ENCODE measurements at places on chromosomes 2 and 18. TPM values are rescaled to one million over a fixed set of nuclear protein-coding genes. Genes with fewer than 3 reads are reported as not detected.

- no peak for DNase-seq
- no peaks in the 10 kb centered on the region for H3K4me1 ChIP-seq
- H3K36me3 ChIP-seq = no peaks in the 10 kb centered on the region
- no peak overlapping the region for H3K27ac ChIP-seq
These were observed 69.4 kb downstream of the XIRP2 start for GRCh38 chr2:166957686-166958085.

DNA sequence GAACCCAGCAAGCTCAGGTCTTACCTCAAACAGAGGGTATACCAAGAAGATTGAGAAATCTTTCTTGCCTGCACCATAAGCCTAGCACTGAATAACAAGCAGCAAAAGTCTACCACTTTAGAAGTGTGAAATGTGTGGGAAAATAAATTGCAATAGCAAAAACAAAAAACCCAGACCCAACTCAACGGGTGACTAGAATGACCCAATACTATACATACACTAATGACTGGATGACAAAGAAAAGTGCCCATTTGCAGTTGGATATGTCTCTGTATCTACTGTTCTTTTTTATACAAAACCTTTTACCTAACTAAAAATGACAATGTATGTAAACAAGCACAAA, 950.6 kb downstream of the TRIB2 start:
- no peaks in the 10 kb centered on the region for H3K27me3 ChIP-seq
- H3K36me3 ChIP-seq = no peaks in the 10 kb centered on the region
- no peaks in the 10 kb centered on the region for H3K4me1 ChIP-seq
- no peak overlapping the region for H3K4me3 ChIP-seq

DNA sequence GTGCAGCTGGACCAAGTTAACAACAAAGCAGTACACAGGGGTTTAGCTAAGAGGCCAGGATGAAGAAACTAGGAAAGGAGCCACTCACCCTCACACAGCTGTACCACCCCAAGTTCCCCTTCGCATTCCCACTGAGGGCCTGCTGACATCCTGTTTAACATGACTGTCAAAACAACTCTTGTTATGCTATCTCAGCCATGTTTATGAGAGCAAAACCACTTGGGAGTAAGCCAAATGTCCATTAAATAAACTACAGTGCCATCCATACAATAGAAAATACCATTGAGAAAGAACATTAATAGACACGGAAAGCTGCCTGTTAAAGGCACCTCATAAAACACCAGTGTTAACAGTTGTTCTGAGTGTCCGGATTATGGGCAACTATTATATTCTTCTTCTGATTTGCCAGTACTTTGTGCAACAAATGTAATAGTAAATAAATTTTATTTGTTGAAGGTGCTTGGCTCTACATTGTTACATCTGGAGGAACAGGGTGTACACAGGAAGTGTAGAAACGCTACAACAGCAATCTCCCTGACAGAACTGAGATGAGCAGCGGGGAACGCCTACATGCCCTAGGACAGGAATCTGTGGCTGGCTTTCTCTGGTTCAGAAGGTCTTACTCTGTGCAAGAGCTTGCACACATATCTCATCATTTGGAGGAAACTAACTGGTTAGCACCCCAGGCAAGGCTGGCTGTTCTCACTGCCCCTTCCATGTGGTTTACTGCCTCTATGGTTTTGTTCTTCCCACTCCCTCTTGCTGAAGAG, 85.6 kb downstream of the EHD3 start:
- no peaks in the 10 kb centered on the region for H3K27me3 ChIP-seq
- no peak for DNase-seq
- H3K4me3 ChIP-seq = no peak overlapping the region
- H3K4me1 ChIP-seq = peaks cover 27% of the 10 kb centered on the region
- peak overlapping the region; percentile 60 for H3K27ac ChIP-seq
- no peaks in the 10 kb centered on the region for H3K36me3 ChIP-seq

- no peak overlapping the region for H3K4me3 ChIP-seq
- H3K27ac ChIP-seq = no peak overlapping the region
- no peaks in the 10 kb centered on the region for H3K36me3 ChIP-seq
- no peak for DNase-seq
- H3K27me3 ChIP-seq = no peaks in the 10 kb centered on the region
These were observed 347.6 kb upstream of the KCNJ3 start for GRCh38 chr2:154350911-154351310.

- DNase-seq = no peak
- no peaks in the 10 kb centered on the region for H3K27me3 ChIP-seq
- H3K4me3 ChIP-seq = no peak overlapping the region
These were observed 182.4 kb upstream of the TMEFF2 start for GRCh38 chr2:192377173-192377572.

DNA sequence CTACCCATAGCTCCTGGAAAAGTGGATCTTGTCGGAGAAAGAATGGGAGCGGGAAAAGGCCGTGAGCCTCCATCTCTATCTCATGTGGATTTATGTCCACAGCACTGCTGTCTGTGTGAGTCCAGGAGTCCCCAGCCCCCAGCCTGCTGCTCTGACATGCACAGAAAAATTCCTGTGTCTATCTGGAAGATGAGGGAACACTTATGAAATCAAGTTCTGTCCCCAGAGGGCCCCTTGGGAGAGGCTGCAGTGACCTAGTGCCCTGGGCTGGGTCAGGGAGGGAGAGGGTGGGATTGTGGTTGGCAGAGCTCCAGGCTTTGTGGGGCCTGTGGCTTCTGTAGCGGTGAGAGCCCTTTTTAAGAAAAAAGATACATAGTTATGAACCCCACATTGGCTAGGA, 37.6 kb downstream of the HJURP start:
- no peak overlapping the region for H3K27ac ChIP-seq
- no peak for DNase-seq
- no peaks in the 10 kb centered on the region for H3K27me3 ChIP-seq
- no peaks in the 10 kb centered on the region for H3K4me1 ChIP-seq
- H3K36me3 ChIP-seq = no peaks in the 10 kb centered on the region

DNA sequence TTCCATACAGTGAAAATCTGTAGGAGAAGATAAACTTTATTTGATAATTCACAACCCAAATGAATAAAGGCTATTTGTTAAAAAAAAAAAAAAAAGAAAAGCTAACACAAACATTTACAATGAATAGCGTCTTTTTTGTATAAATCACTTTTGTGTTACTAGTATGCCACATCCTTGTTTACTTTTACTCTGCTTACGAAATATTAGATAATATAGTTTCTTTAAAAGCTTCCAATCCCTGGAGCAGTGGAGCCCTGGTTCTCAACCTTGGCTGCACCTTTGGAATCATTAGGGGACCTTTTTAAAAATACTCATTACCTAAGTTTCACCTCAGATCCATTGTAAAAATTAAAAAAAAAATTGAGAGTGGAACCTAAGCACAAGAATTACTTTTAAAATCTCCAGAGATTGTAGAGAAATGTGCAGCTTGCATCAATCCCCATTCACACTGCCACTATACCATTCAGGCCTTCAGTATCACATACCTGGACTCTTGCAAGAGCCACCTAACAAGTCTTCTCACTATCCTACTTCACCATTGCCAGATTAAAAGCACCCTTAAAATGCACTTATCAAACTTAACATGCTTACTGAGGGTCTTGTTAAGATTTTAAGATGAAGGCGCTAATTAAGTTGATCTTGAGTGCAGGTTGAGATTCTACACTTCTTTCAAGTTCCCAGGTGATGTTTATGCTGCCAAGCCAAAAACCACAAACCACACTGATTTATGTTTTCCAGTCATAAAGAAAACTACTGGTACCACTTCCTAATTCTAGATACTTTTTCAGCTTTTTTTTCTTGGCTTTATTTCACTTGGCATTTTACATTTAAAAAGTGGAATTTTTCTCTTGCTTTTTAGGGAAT, 59.7 kb upstream of the ZC3H15 start:
- DNase-seq = no peak
- peaks cover 11% of the 10 kb centered on the region for H3K4me1 ChIP-seq
- H3K27ac ChIP-seq = no peak overlapping the region
- H3K27me3 ChIP-seq = no peaks in the 10 kb centered on the region

DNA sequence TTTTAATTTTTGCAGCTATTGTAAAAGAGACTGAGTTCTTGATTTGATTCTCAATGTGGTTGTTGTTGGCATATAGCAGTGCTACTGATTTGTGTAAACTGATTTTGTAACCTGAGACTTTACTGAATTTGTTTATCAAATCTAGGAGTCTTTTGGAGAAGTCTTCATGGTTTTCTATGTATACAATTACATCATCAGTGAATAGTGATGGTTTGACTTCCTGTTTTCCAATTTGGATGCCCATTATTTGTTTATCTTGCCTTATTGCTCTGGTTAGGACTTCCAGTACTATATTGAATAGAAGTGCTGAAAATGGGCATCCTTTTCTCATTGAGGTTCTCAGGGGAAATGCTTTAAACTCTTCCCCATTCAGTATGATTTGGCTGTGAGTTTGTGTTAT, 99.7 kb downstream of the GULP1 start:
- H3K27me3 ChIP-seq = no peaks in the 10 kb centered on the region
- no peak overlapping the region for H3K4me3 ChIP-seq
- H3K27ac ChIP-seq = no peak overlapping the region
- H3K4me1 ChIP-seq = peaks cover 6% of the 10 kb centered on the region
- DNase-seq = no peak

GRCh38 chr2:62723253-62723652, 17.7 kb downstream of the EHBP1 start:
- no peak for DNase-seq
- no peak overlapping the region for H3K4me3 ChIP-seq
- no peaks in the 10 kb centered on the region for H3K27me3 ChIP-seq
- H3K36me3 ChIP-seq = no peaks in the 10 kb centered on the region
- peaks cover 5% of the 10 kb centered on the region for H3K4me1 ChIP-seq

- no peaks in the 10 kb centered on the region for H3K27me3 ChIP-seq
- peaks cover 20% of the 10 kb centered on the region for H3K4me1 ChIP-seq
- no peak for DNase-seq
- no peak overlapping the region for H3K4me3 ChIP-seq
- H3K27ac ChIP-seq = no peak overlapping the region
- no peaks in the 10 kb centered on the region for H3K36me3 ChIP-seq
These were observed 52.5 kb downstream of the SERTAD2 start for GRCh38 chr2:64601034-64601754.

DNA sequence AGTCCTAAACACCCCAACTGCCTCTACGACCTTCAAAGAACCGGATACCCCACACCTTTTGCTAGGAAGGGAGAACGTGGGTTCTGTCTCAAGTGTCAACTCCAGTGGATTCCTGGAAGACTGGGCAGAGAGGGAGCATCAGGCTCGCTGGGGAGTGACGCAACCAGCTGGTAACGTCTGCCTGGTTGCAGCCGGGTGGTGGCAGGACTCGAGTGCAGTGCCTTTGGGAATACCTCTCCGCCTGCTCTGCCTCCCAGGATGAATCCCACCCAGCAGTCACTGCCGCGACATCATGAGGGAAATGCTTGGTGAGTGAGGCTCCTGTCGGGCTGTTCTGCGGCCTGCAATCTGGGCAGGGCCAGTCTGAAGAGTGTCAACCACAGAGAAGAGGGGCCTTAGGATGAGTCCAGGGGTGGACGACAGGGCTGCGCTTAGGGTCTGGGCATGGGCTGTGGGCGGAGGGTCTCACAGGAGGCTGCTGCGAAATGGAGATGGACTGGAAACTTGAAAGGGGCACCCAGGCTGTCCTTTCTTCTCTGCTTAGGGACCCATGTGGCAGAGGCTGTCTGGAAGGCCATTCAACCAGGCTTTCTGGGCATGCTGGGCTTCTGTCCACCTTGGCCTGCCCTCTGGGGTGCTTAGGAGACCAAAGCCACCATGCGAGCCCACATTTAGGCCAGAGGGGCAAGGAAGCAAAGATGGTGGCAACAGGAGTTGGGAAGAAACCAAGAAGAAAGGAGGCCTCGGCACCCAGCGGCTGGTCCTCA, 12.9 kb downstream of the GPR17 start:
- no peak for DNase-seq
- H3K4me3 ChIP-seq = no peak overlapping the region
- H3K27ac ChIP-seq = peak overlapping the region; percentile 84
- no peaks in the 10 kb centered on the region for H3K27me3 ChIP-seq
- H3K36me3 ChIP-seq = peaks cover 15% of the 10 kb centered on the region

GRCh38 chr2:43225093-43225787, 1.2 kb downstream of the ZFP36L2 start:
- H3K4me1 ChIP-seq = peaks cover 60% of the 10 kb centered on the region
- peaks cover 40% of the 10 kb centered on the region for H3K36me3 ChIP-seq
- DNase-seq = peak; percentile 67
- no peaks in the 10 kb centered on the region for H3K27me3 ChIP-seq
- H3K4me3 ChIP-seq = peak overlapping the region; percentile 81

DNA sequence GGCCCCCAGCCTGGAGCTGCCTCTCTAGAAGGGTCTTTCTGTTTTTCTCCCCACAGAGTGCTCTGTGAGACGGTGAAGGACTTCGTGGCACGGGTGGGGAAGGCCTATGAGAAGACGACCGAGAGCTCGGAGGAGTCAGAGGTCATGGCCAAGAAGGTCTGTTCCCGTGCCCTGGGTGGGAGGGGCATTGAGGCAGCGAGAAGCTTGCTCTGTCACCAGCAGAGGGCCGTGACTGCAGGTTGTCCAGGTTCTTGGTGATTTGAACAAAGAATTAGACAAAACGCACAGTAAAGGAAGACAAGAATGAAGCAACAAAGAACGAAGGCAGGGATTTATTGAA, 93.9 kb downstream of the DGKD start:
- peaks cover 61% of the 10 kb centered on the region for H3K4me1 ChIP-seq
- H3K27me3 ChIP-seq = no peaks in the 10 kb centered on the region
- H3K4me3 ChIP-seq = no peak overlapping the region

DNA sequence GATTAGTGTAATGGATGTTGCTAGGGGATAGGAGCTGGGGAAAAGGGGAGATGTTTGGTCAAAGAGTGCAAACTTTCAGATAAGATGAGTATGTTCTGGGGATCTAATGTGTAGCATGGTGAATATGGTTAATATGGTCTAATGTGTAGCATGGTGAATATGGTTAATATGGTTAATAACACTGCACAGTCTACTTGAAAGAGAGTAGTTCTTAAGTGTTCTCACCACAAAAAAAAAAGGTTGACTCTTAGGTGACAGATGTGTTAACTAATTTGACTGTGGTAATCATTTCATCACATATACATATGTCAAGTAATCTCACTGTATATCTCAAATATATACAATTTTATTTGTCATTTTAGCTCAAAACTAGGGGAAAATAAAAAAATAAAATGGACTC, 121.3 kb upstream of the CD226 start:
- H3K4me3 ChIP-seq = no peak overlapping the region
- peaks cover 21% of the 10 kb centered on the region for H3K36me3 ChIP-seq
- H3K27me3 ChIP-seq = no peaks in the 10 kb centered on the region
- no peaks in the 10 kb centered on the region for H3K4me1 ChIP-seq
- DNase-seq = no peak

GRCh38 chr18:13573750-13574149, 152.6 kb downstream of the FAM210A start:
- H3K36me3 ChIP-seq = no peaks in the 10 kb centered on the region
- peaks cover 6% of the 10 kb centered on the region for H3K4me1 ChIP-seq
- H3K27me3 ChIP-seq = no peaks in the 10 kb centered on the region
- H3K27ac ChIP-seq = no peak overlapping the region

GRCh38 chr2:225466891-225467604, 67.5 kb downstream of the NYAP2 start:
- H3K36me3 ChIP-seq = no peaks in the 10 kb centered on the region
- H3K27me3 ChIP-seq = no peaks in the 10 kb centered on the region
- H3K4me3 ChIP-seq = no peak overlapping the region
- no peak for DNase-seq

- no peak overlapping the region for H3K27ac ChIP-seq
- H3K27me3 ChIP-seq = no peaks in the 10 kb centered on the region
- no peak overlapping the region for H3K4me3 ChIP-seq
- DNase-seq = peak; percentile 26
These were observed 76.0 kb downstream of the EMX1 start for GRCh38 chr2:72993147-72993932.

GRCh38 chr2:176446718-176447414, 177.6 kb downstream of the MTX2 start:
- H3K27me3 ChIP-seq = no peaks in the 10 kb centered on the region
- no peak overlapping the region for H3K27ac ChIP-seq
- no peak overlapping the region for H3K4me3 ChIP-seq
- no peak for DNase-seq

Gene TEX44
- not detected for polyA plus RNA-seq

Gene DNAJC5G
- not detected for polyA plus RNA-seq

Gene ANKRD44
- 1.8 TPM for polyA plus RNA-seq

Gene SOCS6
- polyA plus RNA-seq = 11.8 TPM

Gene MZT2A
- 123 TPM for polyA plus RNA-seq

Gene HOXD1
- 0.23 TPM for polyA plus RNA-seq

All from stomach (tissue), 19 donors.